ENCODE measurements at places on chromosomes 6 and 20.
A peak's percentile ranks its signal among the peaks of the same experiment; 100 is the strongest.

GRCh38 chr6:159720708-159721107, 6.6 kb upstream of the WTAP start:
- no peak for DNase-seq

DNA sequence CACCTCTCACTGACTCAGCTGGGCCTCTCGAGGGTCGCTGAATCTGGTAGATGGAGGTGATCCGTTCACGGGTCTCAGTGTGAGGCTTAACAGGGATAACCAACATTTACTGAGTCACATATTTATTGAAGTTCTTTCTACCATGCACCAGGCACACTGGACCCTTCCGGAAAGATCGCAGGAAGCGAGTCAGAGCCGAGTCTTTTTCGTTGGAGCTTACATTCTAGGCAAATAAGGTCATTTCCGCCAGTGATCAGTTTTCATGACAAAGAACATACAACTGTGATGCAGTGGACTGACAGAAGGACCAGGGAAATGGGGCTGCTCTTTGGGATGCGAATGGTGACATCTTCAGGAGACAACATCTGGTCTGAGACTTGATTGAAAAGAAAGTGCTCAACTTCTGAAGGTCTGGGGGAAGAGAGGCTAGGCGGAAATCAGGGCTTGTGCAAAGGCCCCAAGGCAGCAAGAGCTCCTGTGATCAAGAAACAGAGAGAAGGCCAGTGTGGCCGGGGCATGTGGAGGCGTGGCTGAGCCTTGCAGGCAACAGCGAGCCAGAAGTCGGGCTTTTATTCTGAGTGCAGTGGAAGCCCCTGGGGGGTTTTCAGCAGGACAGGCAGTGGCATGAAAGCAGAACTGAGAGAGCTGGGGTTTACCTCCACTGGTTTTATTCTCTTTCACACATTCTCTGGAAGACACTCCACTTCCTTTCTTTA, 56.7 kb downstream of the APCDD1L start:
- no peak for DNase-seq

- no peak for DNase-seq
Observed at GRCh38 chr6:16621002-16621401, 140.3 kb downstream of the ATXN1 start.

DNA sequence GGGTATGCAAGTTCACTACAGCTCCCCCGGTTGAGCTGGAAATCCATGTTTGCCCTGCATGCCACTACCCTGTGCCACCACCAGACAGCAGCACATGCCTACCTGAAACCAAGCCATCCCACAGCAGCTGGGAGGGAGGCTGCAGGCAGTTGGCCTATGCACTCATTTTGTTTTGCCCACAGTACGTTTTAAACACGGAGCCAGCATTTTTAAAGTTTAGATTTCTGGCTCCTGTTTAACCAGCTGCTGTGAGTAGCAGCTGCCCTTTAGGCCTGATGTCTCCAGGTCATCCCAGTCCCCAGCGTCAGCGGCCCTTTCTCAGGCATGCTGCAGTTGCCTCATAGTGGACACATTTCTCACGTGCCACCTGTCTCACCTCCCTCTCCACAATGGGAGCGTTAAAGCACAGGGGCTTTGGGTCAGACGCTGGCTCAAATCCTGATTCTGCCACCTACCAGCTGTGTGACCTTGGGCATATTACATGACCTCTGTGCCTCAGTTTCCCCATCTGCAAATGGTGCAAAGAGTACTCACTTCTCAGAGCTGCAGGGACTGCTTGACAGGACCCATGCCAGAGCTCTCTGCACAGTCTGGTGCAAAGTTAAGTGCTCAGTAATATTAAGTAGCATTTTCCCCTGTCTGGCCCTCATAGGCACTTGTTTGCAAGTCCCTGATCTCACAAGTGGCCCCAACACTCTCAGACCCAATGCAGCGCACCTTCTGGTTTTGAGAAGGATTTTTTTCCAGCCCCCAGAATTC, 8.2 kb upstream of the UBE2V1 start:
- DNase-seq = no peak

- DNase-seq = no peak
Observed at GRCh38 chr6:93376026-93376540, 43.3 kb downstream of the EPHA7 start.

- DNase-seq = peak; percentile 33
Observed at GRCh38 chr6:6007366-6008088, 802 bp upstream of the NRN1 start.

DNA sequence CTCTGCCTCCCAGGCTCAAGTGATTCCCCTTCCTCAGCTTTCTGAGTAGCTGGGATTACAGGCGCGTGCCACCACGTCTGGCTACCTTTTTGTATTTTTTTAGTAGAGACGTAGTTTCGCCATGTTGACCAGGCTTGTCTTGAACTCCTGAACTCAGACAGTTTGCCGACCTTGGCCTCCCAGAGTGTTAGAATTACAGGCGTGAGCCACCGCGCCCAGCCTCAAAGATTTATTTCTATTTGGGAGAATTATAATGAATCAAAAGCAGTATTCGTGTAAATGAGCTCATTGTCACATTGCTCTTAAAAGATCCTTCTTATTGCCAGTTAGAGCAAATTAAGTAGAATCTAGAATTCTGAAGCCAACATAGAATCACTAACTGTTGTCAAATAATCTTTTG, 9.4 kb upstream of the ZNF343 start:
- no peak for DNase-seq

- no peak for DNase-seq
Observed at GRCh38 chr20:10276878-10277580, 58.4 kb downstream of the SNAP25 start.

DNA sequence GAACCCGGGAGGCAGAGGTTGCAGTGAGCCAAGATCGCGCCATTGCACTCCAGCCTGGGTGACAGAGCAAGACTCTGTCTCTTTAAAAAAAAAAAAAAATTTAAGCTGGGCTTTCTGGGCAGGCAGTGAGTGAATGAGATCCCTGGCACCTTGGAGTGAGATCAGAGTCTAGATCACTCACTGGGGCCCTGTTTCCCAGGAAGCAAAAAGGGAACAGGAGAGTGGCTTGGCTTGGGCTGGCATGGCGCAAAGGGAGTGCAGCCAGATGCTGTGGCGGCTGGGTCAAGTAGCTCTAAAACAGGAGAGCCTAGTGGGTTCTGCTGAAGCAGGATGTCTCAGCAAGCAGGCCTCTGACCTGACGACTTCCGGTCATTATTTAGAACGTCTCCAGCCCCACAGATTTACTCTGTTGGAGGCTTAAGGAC, 10.4 kb downstream of the PLCG1 start:
- DNase-seq = no peak

GRCh38 chr6:159719287-159719686, 8.0 kb upstream of the WTAP start:
- DNase-seq = no peak

- DNase-seq = no peak
Observed at GRCh38 chr6:168782187-168782751, 341.3 kb downstream of the SMOC2 start.

DNA sequence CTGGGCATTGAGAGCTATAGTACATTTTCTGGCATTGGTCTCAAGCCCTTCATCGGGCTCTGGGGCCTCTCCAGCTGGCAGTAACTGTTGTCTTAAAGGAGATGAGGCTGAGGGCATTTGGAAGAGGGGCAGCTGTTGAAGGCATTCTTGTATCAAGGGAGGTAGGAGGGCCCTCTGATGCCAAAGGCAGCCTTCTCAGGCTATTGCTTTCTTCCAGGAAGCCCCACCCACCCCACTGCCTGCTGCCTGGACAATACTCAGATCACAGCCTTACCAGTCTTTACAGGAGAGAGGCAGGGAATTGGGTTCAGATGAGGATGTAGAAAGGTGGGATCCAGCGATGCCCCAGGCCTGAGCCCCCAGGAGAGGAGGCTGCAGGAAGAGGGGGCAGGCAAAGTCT, 46.0 kb downstream of the CPXM1 start:
- no peak for DNase-seq

DNA sequence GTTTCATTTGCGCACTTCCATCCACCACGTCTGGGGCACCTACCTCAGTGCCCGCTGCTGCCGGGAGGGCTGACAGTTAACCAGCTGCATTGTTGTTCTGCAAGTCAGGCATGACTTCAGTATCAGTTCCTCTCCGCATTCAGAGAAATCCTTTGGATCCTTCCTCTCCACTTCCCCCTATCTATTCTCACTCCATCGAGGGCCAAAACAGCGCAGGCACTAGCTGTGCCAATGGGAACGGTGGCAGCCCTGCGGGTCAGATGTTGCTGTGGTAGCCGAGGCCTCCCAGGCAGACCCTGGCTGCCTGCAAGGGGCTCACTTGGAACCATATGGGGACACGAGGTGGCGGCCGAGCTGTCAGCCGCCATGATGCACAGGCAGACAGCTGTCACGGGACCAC, 64.2 kb upstream of the INSM1 start:
- no peak for DNase-seq

DNA sequence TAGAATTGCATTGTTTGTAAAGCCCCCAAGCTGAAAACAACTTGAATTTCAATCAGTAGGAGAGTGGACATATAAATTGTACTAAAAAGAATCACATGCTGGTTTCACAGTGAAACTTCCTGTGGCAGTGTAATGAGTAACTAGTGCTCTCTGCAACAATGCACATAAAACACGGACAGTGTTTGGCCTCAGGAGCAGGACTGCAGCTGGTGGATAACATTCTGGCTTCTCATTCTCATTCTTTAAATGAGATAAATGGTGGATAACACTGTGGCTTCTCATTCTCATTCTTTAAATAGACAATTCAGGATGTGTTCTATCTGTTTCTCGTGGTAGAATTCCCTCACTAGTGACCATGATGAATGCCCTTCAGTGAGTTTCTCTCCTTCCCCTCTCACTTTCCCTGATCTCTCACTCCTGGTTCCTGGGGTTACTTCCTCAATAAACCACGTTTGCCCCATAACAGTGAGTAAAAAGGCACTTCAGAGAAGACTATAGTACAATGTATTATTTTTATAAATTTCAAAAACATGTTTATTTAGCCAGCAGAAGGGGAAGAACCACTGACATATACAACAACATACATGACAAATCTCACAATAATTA, 59.9 kb downstream of the SLC22A2 start:
- no peak for DNase-seq

DNA sequence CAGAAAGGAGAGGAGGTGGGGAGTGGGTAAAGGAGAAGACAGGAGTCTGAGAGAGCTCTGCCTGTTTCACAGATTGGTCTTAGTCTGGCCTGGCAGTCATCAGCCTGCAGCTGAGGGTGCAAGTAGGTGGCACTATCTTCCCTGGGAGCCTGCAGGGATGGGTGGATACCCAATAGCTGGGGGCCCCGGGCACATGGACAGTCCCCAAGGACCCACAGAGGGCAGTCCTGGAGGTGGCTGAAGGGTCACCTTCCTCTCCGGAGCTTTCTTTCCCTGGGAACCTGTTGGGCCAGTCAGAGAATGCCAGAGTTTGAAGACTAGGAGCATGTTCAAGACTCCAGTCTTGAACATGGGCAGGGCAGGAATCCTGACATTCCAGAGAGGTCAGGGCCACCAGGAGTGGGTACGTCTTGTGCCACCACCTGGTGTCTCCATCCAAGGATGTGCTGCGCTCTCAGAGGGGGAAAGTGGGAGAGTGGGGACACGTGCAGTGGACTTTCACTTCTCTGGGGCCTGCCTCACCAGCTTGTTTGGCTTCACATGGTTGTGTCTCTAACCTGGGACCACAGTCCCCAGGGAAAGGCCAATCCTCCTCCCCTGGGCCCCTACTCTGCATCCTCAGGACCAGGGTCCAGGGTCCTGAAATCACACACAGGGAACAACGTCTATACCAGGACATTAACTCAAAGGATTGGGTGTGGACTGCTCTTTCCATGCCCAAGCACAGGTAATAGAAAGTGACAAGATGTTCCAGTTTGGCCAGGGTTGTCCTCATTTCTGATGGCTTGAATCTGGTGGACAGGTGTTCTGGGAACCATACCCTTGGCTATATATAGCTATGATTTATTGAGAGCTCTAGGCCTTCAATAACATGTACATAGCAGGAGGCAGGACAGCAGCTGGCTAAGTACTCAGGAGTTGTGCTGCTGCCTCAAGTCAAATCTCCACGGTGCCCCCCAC, 18.0 kb downstream of the AARS2 start:
- DNase-seq = no peak

DNA sequence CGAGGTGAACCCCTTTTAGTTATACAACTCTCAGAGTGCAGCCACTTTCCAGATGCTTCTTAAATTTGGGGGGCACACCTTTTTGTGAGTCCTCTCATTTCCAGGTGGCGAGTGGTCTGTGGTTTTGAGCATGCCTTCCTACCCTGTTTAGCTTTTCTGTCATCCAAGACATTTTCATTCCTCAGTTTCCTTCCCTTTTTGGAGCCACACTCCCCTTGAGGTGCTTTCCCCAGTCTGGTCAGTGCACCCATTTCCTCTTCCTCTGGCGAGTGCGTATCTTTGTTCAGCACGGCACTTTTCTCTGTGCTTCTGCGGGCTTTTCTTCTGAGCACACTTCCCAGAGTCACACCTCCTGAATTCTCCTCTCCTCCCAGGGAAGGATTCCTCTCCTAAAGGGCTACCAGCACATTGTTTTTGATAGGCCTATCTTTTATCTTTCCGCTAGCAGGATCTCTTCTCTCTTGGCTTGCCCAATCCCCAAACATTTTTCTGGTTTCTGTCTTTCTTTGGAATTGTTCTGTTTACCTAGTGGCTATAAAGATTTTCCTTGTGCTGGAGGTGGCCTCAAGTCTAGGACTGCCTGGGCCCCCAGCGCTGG, 1.4 kb downstream of the PHF20 start:
- DNase-seq = no peak

DNA sequence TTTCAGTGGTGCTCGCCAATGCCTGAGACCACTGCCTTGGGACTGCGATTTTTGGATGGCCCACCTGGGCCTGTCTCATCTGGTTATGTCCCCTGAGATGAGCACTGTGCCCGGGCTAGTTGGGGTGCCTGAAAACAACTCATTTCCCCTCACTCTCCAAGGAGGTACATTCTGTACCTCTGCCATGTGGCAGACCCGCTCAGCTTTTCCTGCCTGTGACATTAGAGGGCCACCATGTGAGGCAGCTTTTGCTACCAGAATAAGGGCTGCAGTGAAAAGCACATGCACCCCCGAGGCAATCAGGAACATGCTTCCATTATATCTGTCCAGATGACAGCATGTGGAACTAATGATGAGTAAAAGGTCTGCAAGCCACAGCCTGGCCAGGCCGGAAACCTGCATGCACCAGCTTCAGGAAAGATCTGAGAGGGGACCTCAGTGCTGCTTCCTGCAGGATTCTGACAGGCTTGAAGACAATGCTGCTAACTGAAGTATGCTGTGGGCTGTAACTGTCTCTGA, 11.3 kb upstream of the SRSF6 start:
- no peak for DNase-seq

DNA sequence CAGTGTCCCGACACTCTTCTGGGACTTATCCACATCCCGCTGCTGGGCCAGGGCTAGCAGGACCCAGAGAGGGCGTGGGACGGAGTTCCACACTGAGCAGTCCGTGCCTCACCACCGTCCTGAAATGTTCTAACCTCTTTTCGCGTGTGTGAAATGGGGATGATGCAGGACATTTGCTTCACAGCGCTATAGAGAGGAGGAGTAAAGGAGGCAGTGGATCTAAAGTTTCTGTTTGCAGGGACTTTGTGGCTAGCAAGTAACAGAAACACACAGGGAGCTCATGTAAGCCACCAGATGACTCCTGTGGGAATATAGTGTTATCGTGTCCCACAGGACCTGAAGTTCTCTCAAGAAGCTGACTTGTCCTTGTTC, 634 bp downstream of the ITPA start:
- DNase-seq = no peak

Data from NCI-H2081 treated with DMSO at 0.1 percent for 48 hours (cell line).